ENCODE measurements at places on chromosomes 12 and 14.

- H3K36me3 ChIP-seq, result no peaks in the 10 kb centered on the region
- no peaks in the 10 kb centered on the region for H3K27me3 ChIP-seq
- DNase-seq, result peak; percentile 70
- H3K4me1 ChIP-seq, result peaks cover 6% of the 10 kb centered on the region
- H3K27ac ChIP-seq, result no peak overlapping the region
Observed at GRCh38 chr14:73245480-73246325, 8.4 kb downstream of the PAPLN start.

DNA sequence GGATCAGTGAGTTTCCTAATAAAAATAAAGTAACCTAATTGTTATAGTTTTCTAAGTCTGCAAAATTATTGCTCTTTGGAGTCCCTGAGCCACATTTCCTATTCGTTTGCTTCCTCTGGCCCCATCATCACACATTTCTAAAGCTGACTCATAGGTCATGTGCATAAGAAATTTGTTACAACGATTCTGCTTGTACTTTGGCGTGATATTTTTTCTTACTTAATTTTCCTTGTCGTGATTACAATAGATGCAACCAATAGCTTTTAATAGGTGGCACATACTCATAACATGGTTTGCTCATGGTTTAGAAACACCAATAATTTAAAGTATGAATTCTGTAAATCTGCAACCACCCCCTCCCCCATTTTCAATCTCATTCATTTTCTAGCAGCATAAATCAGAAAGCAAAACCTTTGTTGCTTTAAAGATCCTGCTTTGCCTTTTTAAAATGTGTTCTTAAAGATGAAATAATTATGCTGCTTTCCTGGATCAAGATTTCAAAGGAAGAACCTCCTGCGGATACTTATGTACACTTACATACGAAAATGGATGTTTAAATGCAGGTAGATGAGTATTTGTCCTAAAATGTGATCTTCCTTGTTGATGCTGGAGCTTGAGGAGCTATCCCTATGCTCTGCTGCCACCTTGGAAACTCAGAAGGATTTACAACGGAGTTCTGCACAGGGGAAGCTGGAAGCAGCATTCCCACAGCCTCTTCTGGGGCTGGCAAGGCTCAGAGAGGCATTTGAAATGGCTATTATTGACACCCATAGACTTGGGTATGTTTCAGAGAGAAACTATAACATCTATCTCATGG lies 1.7 kb upstream of the FLRT2 start:
- peak overlapping the region; percentile 85 for H3K27ac ChIP-seq
- H3K36me3 ChIP-seq, result no peaks in the 10 kb centered on the region
- H3K4me1 ChIP-seq, result peaks cover 20% of the 10 kb centered on the region
- no peaks in the 10 kb centered on the region for H3K27me3 ChIP-seq
- H3K4me3 ChIP-seq, result peak overlapping the region; percentile 58
- no peak for DNase-seq

GRCh38 chr12:89373763-89374572 lies 21.7 kb upstream of the DUSP6 start:
- H3K27me3 ChIP-seq, result no peaks in the 10 kb centered on the region
- H3K27ac ChIP-seq, result peak overlapping the region; percentile 100
- no peaks in the 10 kb centered on the region for H3K36me3 ChIP-seq
- H3K4me1 ChIP-seq, result peaks cover 76% of the 10 kb centered on the region
- no peak for DNase-seq
- H3K4me3 ChIP-seq, result no peak overlapping the region

GRCh38 chr14:54314365-54315104 lies 82.3 kb upstream of the CDKN3 start:
- no peak overlapping the region for H3K27ac ChIP-seq
- no peak overlapping the region for H3K4me3 ChIP-seq
- H3K27me3 ChIP-seq, result no peaks in the 10 kb centered on the region
- peaks cover 35% of the 10 kb centered on the region for H3K4me1 ChIP-seq
- no peak for DNase-seq

- H3K27ac ChIP-seq, result no peak overlapping the region
- no peak for DNase-seq
- no peaks in the 10 kb centered on the region for H3K27me3 ChIP-seq
- peaks cover 3% of the 10 kb centered on the region for H3K4me1 ChIP-seq
Observed at GRCh38 chr14:63685401-63685800, 42.5 kb downstream of the SGPP1 start.

DNA sequence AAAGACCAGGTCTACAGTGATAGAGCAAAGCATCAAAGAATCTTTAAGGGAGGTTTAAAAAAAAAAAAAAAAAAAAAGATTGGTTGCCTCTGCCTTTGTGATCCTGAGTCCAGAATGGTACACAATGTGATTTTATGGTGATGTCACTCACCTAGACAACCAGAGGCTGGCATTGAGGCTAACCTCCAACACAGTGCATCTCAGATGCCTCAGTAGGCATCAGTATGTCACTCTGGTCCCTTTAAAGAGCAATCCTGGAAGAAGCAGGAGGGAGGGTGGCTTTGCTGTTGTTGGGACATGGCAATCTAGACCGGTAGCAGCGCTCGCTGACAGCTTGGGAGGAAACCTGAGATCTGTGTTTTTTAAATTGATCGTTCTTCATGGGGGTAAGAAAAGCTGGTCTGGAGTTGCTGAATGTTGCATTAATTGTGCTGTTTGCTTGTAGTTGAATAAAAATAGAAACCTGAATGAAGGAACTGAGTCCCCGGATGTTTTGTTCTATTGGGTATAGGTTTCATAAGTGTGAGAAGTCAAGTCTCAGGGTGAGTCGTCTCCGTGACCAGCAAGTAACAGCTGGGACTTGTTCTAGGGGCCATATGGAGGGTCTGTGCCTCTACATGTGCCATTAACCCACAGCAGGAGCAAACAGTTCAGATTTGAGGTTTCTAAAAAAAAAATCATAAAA lies 9.3 kb downstream of the PEBP1 start:
- H3K4me3 ChIP-seq, result no peak overlapping the region
- no peak overlapping the region for H3K27ac ChIP-seq
- no peak for DNase-seq
- no peaks in the 10 kb centered on the region for H3K27me3 ChIP-seq
- H3K4me1 ChIP-seq, result no peaks in the 10 kb centered on the region
- H3K36me3 ChIP-seq, result peaks cover 51% of the 10 kb centered on the region

DNA sequence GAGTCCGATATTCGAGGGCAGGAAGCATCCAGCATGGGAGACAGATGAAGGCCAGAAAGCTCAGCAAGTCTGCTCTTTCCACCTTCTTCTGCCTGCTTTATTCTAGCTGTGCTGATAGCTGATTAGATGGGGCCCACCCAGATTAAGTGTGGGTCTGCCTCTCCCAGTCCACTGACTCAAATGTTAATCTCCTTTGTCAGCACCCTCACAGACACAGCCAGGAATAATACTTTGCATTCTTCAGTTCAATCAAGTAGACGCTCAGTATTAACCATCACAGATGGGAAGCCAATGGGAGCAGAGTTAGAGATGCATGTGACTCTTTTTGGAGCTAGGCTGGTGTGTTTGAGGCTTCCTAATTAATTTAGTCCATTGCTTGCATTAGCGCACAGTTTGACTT lies 17.0 kb downstream of the C12orf75 start:
- no peak for DNase-seq
- no peak overlapping the region for H3K27ac ChIP-seq
- no peak overlapping the region for H3K4me3 ChIP-seq
- no peaks in the 10 kb centered on the region for H3K27me3 ChIP-seq
- 0 out of 2 replicates have a peak, but pooled peaks cover 14% of the 10 kb centered on the region for H3K36me3 ChIP-seq
- no peaks in the 10 kb centered on the region for H3K4me1 ChIP-seq

DNA sequence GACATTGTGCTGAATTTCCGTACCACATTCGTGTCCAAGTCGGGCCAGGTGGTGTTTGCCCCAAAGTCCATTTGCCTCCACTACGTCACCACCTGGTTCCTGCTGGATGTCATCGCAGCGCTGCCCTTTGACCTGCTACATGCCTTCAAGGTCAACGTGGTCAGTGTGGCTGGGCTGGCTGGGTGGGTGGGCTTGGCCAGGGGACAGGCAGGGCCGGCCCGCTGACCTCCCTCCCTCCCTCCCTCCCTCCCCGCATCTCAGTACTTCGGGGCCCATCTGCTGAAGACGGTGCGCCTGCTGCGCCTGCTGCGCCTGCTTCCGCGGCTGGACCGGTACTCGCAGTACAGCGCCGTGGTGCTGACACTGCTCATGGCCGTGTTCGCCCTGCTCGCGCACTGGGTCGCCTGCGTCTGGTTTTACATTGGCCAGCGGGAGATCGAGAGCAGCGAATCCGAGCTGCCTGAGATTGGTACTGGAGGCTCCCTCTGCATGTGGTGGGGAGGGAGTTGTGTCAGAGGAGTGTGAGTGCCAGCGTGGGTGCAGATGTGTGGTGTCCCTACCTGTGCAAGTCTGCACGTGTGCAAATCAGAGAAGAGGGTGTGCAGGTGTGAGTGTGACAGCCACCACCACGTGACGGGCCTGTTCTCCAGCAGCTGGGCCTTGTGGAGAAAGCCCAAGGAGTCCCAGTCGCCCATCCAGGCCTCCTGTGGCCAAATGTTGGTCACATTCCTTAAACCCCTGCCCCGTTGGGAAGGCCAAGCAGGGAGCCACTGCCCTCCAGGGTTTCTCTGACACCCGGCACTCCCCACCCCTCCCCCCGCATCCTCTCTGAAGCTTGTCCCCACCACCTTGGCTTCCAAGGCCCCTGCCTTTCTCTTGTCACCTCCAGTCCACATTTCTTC lies 5.3 kb downstream of the KCNH3 start:
- H3K4me1 ChIP-seq, result peaks cover 8% of the 10 kb centered on the region
- H3K4me3 ChIP-seq, result no peak overlapping the region
- peaks cover 7% of the 10 kb centered on the region for H3K27me3 ChIP-seq
- no peak overlapping the region for H3K27ac ChIP-seq
- no peaks in the 10 kb centered on the region for H3K36me3 ChIP-seq

DNA sequence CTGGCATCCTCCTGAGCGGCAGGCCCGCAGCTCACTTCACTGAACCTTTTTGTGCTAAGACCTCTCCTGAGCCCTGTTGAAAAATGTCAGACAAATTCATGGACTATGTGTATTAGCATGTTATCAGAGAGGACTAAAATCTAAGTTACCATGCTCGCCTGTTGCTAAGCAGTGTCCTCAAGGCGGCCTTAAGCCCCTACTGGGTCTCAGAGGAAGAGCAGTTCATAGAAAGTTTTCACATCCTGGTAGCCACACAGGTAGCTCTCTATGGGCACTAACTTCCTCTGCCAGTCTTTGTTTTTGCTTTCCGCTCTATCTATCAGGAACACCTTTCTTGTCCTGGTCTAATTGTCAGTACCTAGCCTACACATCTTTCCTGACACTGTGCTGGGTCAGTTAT lies 306.6 kb upstream of the MIS18BP1 start:
- H3K27ac ChIP-seq, result no peak overlapping the region
- H3K27me3 ChIP-seq, result peaks cover 3% of the 10 kb centered on the region
- no peaks in the 10 kb centered on the region for H3K4me1 ChIP-seq
- no peaks in the 10 kb centered on the region for H3K36me3 ChIP-seq
- no peak for DNase-seq

GRCh38 chr14:94019329-94019728 lies 6.8 kb upstream of the OTUB2 start:
- no peaks in the 10 kb centered on the region for H3K4me1 ChIP-seq
- H3K27ac ChIP-seq, result no peak overlapping the region
- no peak overlapping the region for H3K4me3 ChIP-seq
- H3K36me3 ChIP-seq, result no peaks in the 10 kb centered on the region

- no peaks in the 10 kb centered on the region for H3K27me3 ChIP-seq
- no peaks in the 10 kb centered on the region for H3K4me1 ChIP-seq
- H3K27ac ChIP-seq, result no peak overlapping the region
- H3K4me3 ChIP-seq, result no peak overlapping the region
- no peak for DNase-seq
Observed at GRCh38 chr12:12964255-12964654, 12.3 kb upstream of the GPRC5D start.

- no peaks in the 10 kb centered on the region for H3K36me3 ChIP-seq
- no peak for DNase-seq
- H3K4me1 ChIP-seq, result no peaks in the 10 kb centered on the region
- H3K27me3 ChIP-seq, result no peaks in the 10 kb centered on the region
- H3K27ac ChIP-seq, result no peak overlapping the region
Observed at GRCh38 chr14:28142400-28143015, 624.1 kb upstream of the FOXG1 start.

DNA sequence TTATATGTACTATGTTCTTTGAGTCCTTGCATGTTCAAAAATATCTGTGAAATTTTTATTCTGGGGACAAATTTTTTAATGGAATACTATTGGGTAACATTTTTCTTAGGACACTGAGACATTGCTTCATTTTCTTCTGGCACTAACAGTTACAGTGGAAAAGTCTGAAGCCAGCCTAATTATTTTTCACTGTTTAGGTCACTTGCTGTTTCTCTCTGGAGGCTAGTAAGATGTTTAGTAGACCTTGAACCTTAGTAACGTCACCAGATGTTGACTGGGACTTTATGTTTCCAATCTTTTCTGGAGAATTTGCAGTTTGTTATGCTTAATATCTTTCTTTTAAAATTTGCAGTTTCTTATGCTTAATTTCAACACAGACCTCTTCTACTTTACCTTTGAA lies 12.3 kb upstream of the EPYC start:
- no peaks in the 10 kb centered on the region for H3K4me1 ChIP-seq
- H3K27ac ChIP-seq, result no peak overlapping the region
- H3K4me3 ChIP-seq, result no peak overlapping the region
- DNase-seq, result no peak
- H3K36me3 ChIP-seq, result no peaks in the 10 kb centered on the region
- no peaks in the 10 kb centered on the region for H3K27me3 ChIP-seq

DNA sequence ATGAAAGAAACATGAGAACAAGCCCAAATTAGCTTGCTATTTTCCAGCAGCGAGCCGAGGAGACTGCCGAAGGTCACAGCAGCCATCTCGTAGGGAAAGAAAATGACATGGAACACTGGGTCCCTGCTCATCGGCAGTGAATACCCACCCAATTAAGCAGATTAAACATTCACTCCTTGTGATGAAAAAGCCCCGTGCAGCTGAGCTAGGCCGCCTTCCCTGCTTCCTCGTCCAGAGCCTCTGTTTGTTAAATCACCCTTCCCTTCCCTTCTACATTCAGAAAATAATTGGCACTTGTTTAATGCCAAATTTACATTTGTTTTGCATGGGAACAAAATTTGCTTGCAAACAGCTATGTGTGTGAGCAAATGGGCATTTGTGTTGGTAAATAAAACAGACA lies 342.5 kb downstream of the RMST start:
- H3K36me3 ChIP-seq, result no peaks in the 10 kb centered on the region
- H3K4me1 ChIP-seq, result no peaks in the 10 kb centered on the region
- no peak overlapping the region for H3K27ac ChIP-seq
- H3K4me3 ChIP-seq, result no peak overlapping the region

GRCh38 chr12:52801773-52802172 lies 5.9 kb upstream of the KRT3 start:
- H3K36me3 ChIP-seq, result no peaks in the 10 kb centered on the region
- peaks cover 27% of the 10 kb centered on the region for H3K4me1 ChIP-seq
- no peaks in the 10 kb centered on the region for H3K27me3 ChIP-seq
- no peak for DNase-seq
- H3K27ac ChIP-seq, result no peak overlapping the region
